ENCODE measurements at places on chromosomes 16 and 17.

DNA sequence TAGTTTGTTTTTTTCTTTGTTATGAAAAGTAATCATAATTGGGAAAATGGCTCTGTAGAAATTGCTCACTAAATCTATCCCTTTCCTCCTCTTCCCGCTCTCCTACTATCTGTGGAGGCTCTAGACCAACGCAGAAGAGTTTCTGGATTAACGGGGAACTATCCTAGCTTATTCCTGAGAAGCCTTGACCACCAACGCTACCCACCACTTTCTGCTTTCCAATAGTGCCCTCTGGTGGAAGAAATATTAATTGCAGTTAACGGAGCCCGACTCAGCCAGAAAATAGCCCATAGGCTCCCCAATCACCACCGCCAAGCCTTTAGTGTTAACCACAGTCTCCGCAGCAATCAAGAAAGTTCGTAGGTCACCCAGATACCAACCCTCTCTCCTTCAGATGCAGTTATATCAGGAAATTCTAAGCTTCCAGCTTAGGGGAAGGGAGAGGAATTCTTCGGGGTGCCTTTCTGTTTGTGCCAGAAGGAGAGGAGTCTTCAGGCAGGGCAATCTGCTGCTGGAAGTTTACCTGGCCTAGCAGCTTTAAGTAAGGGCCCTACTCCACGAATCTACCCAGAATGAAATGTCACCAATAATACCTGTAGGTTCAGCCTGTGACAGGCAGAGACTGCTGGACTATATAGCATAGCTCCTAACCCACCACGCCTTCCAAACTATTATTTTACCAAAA is 23.0 kb upstream of the NSRP1 start:
- DNase-seq, result peak; percentile 47

- DNase-seq, result no peak
Measured at GRCh38 chr17:10029129-10029528, 124.1 kb upstream of the RCVRN start.

DNA sequence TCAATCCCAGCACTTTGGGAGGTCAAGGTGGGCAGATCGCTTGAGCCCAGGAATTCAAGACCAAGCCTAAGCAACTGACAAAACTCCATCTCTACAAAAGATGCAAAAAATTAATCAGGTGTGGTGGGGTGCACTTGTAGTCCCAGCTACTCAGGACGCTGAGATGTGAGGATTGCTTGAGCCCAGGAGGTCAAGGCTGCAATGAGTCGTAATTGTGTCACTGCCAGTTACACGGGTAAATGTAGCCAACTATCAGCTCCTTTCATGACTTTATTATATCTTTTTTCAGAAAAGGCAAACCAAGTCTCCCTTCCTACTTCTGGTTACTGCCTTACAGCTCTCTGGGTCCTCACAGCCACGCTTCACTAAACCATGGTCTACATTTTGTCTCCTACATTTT is 4.0 kb downstream of the SDF2 start:
- no peak for DNase-seq

GRCh38 chr17:69336996-69337395 is 10.1 kb upstream of the ABCA5 start:
- no peak for DNase-seq

GRCh38 chr16:75311383-75311938 is 60.0 kb upstream of the BCAR1 start:
- DNase-seq, result no peak

GRCh38 chr17:64778240-64779097 is 116.4 kb upstream of the SMURF2 start:
- DNase-seq, result peak; percentile 41

DNA sequence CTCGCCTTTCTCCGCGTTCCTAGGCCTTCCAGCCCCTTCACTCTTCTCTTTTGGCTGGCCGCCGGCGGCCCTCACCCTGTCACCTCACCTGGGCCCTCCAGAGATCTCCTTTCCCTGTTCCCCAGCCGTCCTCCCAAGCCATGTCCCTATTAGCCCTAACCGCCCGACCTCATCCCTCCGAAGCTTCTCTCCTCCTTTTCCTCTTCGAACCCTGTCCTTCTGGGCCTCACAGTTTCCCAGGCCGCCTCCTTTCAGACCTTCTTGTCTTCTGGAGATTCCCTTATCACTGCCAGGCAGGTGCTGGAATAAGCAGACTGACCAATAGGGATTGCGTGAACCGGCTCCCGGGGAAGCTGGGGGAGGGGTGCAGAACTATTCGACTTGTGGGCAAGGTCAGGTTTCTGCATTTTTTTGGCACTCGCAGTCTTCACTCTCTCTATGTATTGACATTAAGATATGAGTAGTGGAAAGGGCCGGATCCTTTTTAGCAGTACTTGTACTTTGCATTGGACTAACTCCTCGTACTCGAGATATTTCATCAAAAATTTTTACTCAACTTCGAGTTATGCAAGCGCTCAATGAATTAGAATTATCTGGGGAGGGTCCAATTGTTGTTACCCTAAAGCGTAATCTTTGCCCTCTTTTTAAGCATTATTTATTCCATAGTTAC is 690 bp downstream of the RHOT1 start:
- peak; percentile 54 for DNase-seq

DNA sequence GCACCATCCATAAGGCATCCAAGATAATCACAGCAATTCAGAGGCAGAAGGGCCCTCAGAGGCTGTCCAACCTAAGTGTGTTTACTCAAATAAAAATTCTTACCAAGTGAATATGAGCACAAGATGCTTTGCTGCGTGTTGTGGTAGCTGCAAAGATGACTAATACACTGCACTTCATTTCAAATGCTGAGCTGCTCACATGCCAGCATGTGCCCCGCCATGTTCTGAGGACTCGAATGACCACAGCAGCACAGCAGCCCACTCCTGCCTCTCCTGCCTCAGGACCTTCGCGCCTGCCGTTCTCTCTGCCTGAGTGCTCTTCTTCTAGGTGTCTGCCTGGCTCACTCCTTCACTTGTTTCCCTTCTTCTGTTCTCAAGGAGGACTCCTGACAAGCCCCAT is 19.0 kb downstream of the PIK3R5 start:
- no peak for DNase-seq

DNA sequence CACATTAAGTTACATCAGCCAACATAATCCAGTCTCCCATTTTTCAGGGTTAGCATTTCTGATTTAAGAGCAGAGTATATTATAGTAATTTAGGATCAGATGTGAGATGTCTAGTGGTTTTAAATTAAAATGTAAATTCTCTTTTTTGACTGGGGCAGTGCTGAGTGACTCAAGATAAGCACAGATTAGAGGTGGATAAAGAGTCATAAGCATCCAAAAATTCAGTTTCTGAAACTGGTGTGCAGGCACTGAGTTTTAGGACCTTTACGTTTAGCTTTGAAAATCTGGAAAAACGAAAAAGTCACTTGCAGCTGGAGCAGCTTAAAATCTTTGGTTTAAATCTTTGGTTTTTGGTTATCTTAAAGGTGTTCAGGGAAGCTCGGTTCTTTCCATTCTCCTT is 190.7 kb downstream of the FTO start:
- no peak for DNase-seq

DNA sequence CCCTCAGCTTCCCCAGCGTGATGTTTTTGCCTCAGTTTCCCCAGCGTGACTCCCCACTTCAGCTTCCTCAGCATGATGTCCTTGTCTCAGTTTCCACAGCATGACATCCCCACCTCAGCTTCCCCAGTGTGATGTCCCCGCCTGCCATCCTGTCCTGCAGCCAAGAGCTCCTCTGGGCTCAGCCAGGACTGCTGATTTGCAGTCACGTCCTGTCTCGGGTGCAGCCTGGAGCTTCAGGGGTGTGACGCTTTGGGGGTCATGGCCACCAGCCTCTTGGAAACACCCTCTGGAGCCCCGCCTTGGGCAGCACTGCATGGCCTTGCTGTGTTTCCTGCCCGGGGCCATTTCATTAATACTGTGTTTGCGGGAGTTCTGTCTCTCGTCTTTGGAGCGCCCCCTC is 16.5 kb upstream of the NUDT16L1 start:
- no peak for DNase-seq

GRCh38 chr17:39487946-39488345 is 26.7 kb downstream of the CDK12 start:
- DNase-seq, result no peak

DNA sequence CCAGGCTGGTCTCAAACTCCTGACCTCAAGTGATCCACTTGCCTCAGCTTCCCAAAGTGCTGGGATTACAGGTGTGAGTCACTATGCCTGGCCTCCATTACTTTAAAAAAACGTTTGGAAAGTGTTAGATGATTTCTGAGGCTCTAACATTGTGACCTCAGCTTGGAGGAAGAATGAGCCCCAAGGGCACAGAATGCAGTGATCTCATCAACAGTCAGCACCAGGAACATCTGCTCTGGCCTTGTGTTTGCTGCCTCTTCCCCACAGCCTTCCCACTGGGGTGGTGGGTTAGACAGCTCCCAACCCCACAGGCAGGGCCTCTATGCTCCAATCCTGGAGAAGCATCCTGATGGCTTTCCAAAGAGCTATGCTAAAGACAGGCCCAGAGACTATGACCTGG is 37.7 kb upstream of the SREBF1 start:
- DNase-seq, result no peak

- DNase-seq, result no peak
Measured at GRCh38 chr17:57569853-57570252, 175.2 kb downstream of the CCDC182 start.

GRCh38 chr16:78192734-78193488 is 93.5 kb downstream of the WWOX start:
- no peak for DNase-seq

DNA sequence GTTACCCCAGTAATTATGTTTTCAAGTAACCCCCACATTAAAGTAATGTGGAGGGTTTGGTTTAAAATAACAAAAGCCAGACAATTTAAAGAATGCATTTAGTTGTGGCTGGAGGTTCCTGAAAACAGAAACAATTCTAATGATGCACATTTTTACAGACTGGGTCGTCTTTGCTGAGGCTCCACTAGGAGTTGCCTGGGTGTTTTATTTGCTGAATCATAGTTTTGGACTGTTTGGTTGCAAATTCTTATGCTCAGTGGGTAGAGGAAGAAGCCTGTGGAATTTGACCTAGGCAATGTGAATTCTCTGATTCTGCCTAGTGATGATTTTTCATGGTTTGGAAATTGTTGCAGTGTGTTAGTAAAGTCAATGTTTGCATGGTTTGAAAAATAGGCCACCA is 16.3 kb downstream of the SHISA9 start:
- no peak for DNase-seq

DNA sequence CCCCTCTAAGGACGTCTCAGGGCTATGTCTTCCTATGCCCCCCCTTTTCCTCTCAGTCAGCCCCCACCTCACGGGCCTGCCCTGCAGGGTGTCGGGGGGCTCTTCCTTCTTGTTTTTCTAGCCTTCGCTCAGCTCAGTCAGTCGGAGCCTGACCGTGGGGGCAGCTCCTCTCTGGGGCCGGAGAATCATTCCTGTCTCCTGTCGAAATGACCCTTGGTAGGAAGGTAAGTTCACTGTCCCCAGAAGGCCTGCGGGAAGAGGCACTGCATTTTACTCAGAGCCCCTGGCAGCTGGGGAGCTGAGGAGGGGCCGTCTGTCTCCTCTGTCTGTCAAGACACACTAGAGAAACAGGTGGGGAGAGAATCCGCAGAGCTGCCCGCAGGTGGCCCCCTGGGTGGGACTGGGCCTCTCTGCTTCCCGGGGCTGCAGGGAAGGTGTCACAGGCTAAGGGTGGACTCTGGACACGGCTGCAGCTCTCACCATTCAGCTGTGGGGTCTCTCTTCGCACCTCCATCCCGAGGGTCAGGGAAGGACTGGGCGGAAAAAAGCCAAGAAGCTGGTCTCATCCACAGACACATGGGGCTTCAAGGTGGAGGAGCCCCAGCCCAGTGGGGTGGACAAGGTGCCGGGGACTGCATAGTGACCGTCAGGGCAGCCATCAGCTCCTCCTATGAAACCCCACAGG is 112.8 kb upstream of the TNRC6C start:
- DNase-seq, result no peak

DNA sequence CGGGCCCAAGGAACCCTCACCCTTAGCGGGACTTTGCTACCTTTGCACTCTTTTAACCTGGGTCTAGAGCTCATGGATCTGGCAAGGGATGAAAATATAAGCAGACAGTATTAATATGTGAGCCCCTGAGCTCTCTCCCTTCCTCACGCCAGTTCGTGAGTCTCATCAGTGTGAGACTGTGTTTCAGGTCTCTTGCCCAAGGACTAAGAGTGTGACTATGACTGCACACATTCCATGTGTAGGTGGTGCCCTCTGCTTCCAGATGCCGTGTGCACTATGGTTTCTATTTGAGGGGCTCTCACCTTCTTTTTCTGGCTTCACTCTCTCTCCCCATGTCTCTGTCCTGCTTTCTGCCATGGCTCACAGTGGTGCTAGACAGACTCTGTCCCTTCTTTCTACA is 40.5 kb downstream of the DHRS7B start:
- no peak for DNase-seq

DNA sequence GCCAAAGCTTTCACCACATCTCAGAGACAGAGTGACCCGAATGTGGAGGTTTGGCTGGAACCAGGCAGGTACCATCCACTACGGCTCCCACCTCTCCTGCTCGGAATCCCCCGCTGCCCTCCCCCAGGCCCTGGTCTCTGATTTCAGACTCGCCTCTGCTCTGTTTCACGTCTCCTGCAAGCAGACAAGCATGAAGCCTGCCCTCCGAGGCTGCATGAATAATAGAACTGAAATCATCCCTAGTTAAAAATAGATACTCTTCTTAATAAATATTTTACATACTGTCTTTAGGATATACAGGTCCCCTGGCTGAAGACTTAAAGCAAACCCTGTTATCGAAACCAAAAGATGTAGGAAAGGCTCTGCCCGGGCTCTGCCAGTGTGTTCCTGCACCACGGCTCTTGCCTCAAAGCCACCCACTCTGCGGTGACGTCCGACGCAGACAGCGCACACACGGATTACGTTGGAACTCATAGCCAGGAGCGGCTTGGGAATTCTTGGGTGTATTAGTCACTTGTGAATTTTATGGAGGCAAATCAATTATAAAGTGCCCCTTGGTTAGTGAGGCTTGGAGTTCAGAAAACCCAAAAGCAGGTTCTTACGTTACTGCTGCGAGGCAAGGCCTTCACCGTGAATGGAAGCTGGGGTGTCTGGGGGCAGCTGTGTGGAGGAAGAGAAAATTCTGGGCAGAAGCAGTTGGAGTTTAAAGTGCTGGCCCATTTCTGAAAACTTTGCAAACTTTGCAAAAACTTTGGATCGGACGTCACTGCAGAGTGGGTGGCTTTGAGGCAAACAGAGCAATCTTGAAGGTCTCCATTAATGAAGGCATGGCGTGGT is 25.6 kb upstream of the NPTX1 start:
- DNase-seq, result no peak
